Stimulated activated CD8-positive, alpha-beta memory T cell treated with anti-CD3 and anti-CD28 coated beads, Interleukin-7, amount 100 ng/mL, for 1 hour (primary cell): ENCODE measurements at places on chromosomes 11 and 22.
A peak's percentile ranks its signal among the peaks of the same experiment; 100 is the strongest.

GRCh38 chr22:48198489-48199459 lies 1436.3 kb downstream of the TBC1D22A start:
- DNase-seq: no peak

- DNase-seq: no peak
Measured at GRCh38 chr22:47457021-47457420, 694.6 kb downstream of the TBC1D22A start.

GRCh38 chr22:37043828-37044538 lies 7.6 kb upstream of the KCTD17 start:
- DNase-seq: no peak

DNA sequence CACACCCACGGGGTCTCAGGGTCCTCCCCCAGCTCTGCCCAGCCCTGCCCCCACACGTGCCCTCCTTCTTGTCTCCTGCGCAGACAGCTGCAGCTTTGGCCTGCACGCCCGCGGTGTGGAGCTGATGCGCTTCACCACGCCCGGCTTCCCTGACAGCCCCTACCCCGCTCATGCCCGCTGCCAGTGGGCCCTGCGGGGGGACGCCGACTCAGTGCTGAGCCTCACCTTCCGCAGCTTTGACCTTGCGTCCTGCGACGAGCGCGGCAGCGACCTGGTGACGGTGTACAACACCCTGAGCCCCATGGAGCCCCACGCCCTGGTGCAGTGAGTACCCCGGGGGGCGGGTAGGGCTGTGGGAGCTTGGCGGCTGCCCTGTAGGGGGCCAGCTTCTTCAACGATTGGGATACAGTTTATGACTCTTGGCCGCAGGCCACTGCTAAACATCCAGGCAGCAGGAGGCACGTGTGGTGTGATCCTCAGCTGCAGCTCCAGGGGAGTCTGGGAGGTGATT lies 30.8 kb downstream of the ST14 start:
- DNase-seq: no peak

GRCh38 chr11:28107191-28107749 lies 686 bp downstream of the KIF18A start:
- DNase-seq: no peak

- DNase-seq: peak; percentile 19
Measured at GRCh38 chr22:36775586-36775963, 344 bp downstream of the IFT27 start.
